IgD-negative memory B cell (primary cell): ENCODE measurements at places on chromosomes 1 and 21. TPM values are rescaled to one million over a fixed set of nuclear protein-coding genes. Genes with fewer than 3 reads are reported as not detected.

Gene S100A1
- not detected for polyA plus RNA-seq

Gene YIPF1
- polyA plus RNA-seq: 22.2 TPM

Gene NFYC
- 74.3 TPM for polyA plus RNA-seq

Gene MYBPH
- not detected for polyA plus RNA-seq

Gene ADGRL4
- polyA plus RNA-seq: not detected

Gene RIT1
- polyA plus RNA-seq: 12.7 TPM

Gene SLC1A7
- polyA plus RNA-seq: not detected

Gene TTC22
- polyA plus RNA-seq: 3.6 TPM

Gene CYP4Z1
- polyA plus RNA-seq: not detected

Gene ACTL8
- not detected for polyA plus RNA-seq

Gene RAB13
- polyA plus RNA-seq: not detected

Gene ADPRS
- polyA plus RNA-seq: 29.7 TPM

Gene GJA5
- polyA plus RNA-seq: not detected

Gene PGLYRP3
- not detected for polyA plus RNA-seq

Gene SLC9C2
- polyA plus RNA-seq: not detected

Gene OR14K1
- polyA plus RNA-seq: not detected

Gene FAM72D
- polyA plus RNA-seq: not detected

Gene ANGPTL3
- polyA plus RNA-seq: not detected

Gene C1QA
- polyA plus RNA-seq: not detected

Gene NBPF19
- polyA plus RNA-seq: 3.3 TPM

Gene SOX13
- 0.33 TPM for polyA plus RNA-seq

Gene IL24
- polyA plus RNA-seq: 43.5 TPM

Gene CDCA8
- 1.4 TPM for polyA plus RNA-seq
